HTR-8/SVneo (cell line): ENCODE measurements at places on chromosomes 2 and 18.

DNA sequence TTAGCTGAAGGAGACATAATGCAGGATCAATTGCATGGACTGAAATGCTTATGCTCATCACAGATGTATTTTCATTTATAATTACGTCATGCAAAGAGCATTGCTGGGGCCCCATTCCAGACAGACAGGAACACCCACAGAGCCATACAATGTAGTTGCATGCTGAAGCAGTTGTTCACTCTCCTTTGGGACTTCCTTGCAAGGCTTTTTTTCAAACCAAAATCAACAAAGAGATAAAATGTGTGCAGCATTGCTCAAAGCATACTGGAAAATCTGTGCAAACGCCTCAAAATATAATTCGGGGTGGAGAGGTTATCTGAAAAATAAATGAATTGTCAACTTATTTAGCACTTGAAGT, 463.2 kb downstream of the CDH2 start:
- no peak for DNase-seq

- no peak for DNase-seq
Measured at GRCh38 chr18:79371561-79372121, 24.1 kb upstream of the NFATC1 start.

- DNase-seq: no peak
Measured at GRCh38 chr2:111226876-111227700, 106.4 kb downstream of the BCL2L11 start.

DNA sequence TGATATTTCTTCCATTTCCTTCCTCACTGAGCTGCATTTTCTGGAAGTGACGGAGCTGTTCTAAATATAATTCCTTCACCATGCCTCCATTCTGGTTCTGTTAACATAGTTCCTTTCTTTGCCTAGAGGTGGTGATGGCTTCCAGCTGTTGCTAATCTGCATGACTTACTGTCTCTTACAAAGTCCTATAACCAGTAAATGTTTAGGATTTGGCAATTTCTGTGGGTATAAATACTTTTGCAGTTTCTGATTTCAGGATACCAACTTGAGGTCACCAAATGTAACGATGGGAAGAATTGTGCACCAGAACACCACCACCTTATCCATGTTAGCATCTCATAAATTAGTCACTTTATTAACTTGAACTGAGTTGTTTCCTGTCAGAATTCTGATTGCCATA, 101.7 kb upstream of the FN1 start:
- no peak for DNase-seq

- DNase-seq: no peak
Measured at GRCh38 chr2:219378163-219378851, 9.4 kb downstream of the DNPEP start.

DNA sequence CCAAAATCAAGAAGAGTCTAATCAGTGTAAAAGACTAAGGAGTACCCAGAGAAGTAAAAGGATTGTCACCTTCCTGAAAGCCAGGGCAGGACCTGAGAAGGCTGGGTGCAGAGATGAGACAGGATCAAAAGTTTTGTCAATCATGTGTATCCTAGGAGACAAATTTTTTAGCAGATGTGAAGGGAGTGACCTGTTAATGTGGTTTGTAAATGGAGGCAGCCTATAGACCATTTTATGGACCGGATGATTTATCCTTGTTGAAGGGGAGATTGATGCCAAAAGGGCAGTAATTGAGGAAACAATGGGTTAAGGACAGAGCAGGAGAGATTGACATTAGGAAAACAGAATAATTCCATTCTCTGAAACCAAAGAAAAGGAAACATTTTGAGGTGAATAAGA, 813 bp downstream of the NDC80 start:
- DNase-seq: no peak

- no peak for DNase-seq
Measured at GRCh38 chr2:28163028-28163427, 229.6 kb upstream of the FOSL2 start.

- no peak for DNase-seq
Measured at GRCh38 chr18:25097569-25098056, 254.4 kb downstream of the ZNF521 start.

DNA sequence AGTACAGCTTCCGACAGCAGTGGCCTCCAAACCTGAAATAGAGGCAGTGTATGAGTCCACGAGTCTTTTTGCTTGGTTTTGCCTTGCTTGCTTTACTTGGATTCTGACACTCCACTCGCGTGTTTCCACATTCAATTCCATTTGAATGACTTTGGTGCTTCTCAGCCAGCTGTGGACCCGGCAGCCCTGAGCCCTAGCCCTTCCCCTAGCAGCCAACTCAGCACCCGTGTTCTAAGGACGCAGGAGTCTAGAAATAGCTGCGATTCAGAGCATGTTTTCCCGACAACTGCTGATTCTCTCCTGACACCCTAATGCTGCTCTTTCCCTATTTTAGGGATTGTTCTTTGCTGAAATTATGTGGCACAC, 20.6 kb downstream of the LRRFIP1 start:
- no peak for DNase-seq

- no peak for DNase-seq
Measured at GRCh38 chr18:42264497-42264896, 309.5 kb downstream of the PIK3C3 start.

DNA sequence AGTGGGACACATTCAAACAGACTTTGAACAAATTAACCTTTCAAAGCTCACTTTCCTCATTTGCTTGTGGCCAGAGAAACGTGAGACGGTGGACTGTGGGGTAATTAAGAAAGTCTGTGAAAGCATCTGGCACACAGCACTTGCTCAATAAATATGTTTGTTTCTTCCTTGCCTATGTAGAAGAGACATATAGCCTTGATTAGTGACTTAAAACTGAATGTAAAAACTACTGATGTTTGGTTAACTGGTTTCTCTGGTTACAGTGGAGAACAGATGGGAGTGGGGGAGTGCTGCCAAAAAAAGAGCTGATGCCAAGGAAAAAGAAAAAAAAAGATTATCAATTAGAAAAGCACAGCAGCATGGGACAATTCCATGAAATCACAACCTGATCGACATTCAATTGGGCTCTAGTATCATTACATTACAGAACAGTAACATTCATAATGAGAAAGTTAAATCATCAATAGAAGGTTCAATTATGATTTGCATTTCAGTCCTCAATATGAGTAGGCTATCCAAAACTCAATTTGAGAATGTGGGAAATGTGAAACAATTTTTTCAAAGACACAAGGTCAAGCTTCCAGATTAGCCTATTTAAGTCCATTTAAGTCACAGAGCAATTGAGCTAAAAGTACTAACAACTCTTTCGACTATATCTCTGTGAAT, 14.7 kb downstream of the CUL3 start:
- no peak for DNase-seq

DNA sequence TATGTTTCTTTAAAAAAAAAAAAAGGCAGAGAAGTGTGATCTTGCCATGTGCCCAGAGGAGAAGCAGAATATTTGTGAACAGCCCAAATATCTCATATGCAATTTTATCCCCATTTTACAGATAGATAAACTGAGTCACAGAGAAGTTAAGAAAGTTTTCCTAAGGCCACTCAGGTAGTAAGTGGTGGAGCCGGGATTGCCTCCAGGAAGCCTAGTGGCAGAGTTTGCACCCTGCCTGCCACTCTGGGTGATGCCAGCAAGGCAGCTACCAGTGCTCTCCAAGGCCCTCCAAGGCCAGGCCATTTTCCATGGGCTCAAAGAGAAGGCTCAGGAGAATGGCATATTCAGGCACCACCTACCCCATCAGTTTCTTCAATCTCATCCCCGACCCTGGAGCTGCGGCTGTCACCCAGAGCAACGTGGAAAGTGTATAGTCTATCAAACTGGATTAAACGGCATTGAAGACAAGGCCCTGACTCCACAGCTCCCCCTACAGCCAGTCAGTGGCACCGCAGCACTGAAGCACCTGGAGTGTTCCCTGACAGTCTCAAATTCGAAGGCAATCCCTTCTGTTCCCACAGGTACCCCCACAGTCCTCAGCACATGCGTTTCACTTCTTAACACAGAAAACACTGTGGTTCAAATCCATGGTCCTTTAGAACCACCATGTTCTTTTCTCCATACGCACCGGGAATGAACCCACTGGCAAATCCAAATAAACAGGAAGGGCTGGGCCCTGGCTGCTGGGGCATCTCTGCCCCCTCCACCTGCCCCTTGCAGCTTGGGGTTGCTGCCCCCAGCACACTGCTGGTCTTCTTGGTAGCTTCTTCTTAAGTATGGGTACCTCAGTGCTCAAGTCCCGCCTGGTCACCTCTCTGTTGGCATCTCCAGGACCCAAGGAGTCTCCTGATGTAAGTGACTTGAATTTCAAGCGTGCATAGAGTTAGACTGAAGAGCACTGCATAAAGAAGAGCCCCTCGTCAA, 175.3 kb downstream of the INHBB start:
- DNase-seq: peak; percentile 42

GRCh38 chr2:27160191-27160590, 11.4 kb downstream of the TCF23 start:
- DNase-seq: no peak

DNA sequence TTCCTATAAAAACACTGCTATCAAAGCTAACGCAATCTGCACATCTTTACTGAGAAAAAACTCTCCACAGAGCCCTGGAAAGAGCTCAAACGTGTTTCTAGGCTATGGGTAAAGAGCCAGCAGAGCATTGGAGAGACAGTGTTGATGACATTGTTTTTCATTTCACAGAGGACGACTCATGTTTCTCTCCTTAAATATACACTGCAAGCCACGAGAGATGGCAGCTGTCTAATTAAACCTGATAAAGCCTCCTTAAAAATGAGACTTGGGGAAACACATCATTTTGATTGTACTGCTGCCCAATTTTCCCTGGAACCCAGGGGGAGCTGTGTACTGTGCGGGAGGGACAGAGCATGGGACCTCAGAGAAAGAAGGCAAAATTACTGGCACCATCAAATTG, 294.3 kb upstream of the SETBP1 start:
- no peak for DNase-seq

GRCh38 chr2:19573784-19574183, 215.4 kb upstream of the OSR1 start:
- no peak for DNase-seq

DNA sequence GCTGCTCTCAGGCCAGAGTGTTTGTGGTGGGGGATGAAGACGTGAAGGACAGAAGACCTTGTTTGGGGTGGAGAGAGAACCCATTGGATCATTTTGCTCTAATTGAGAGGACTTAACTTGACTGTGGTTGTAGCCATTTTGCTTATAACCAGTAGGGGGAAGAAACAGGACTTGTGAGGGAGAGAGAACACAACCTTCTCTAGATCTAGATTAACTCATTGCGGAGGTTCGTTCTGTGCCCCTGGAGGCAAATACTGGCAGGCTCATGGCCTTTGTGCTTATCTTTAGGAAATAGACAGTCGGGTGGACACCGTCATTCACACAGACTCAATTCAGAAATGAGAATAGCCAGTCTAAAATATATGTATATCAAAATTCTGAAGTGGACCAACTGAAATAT, 147.0 kb upstream of the LHCGR start:
- DNase-seq: no peak

- DNase-seq: no peak
Measured at GRCh38 chr2:98121149-98121548, 34.2 kb downstream of the VWA3B start.

DNA sequence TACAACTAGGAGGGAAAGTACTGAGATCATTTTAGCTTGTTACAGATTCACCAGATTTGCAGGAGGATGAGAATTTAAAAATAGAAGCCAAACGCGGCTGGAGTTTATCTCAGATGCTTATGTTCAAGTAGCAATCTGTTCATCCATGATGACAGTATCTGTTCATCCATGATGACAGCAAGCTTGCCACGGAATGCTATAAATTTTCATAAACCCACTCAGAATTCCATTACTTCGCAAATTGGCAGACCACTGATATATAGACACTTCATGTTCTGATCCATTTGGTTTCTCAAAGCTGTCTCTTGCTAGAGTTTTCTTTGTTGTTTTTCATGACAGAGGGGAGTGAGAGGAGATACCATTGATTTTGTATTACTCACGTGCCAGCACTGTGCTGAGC, 84.2 kb downstream of the GAREM1 start:
- DNase-seq: no peak

DNA sequence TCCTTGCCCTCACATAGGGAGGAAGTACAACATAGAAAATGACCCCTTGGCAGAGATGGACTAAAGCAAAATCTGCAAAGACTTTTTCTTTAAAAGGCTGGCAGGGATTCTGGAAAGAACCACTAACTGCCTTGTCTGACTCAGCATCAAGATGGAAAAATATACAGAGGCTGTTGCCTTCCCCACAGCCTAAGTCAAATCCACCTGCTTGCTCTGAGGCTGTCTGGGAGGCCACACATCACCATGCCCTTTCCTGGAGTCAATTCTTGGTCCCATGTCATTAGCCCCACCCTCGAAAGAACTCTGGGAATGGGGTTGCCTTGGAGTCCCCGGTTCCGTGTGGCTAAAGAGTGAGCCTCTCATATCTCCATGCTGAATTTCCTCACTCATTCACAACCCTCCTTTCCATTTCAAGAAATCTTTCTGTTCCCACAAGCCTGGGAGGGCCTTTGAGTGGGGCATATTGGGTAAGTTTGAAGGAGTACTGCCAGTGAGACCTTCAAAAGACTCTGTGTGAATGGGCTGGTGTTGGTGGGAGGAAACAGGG, 39.4 kb downstream of the BMP10 start:
- DNase-seq: no peak

DNA sequence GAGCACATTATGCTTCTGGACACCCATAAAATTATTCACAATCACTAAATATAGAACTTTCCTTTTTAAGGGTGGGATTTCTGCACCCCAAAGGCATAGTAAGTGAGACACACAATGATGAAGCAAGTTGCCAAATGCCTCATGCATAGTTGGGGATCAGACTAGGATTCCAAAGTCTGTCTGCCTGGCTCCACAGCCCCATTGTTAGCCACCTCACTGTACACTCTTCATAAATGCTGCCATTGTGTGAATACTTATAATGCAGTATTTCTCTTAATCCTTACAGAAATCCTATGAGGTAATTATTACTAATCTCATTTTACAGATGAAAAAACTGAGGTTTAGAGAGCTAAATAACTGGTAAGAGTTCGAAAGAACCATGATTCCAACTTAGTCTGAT, 738.6 kb downstream of the ERBB4 start:
- DNase-seq: no peak

DNA sequence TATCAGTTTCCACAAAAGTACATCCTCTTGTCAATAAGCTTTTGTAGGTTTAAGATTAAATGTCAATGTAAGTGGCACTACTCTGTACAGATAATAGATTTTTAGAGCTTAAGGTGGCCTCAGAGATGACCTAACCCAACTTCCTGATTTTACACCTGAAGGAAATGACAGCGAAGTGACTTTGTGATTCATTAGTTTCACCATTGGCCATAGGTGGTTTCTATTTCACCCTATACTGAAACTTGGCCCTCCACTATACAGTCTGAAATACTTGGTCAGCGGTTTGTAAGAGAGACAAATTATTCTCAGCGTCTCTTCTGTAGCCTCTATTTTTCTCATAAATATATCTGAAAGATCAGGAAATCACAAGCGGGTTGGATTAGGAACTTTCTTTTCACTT, 330.4 kb upstream of the FAM98A start:
- no peak for DNase-seq

- DNase-seq: no peak
Measured at GRCh38 chr2:230703514-230703913, 9.1 kb upstream of the CAB39 start.

- DNase-seq: peak; percentile 2
Measured at GRCh38 chr2:147487286-147487977, 357.4 kb upstream of the ACVR2A start.

- DNase-seq: peak; percentile 30
Measured at GRCh38 chr2:75787532-75788132, 76.9 kb upstream of the GCFC2 start.
